A549 treated with GW870086 at 1 μM for 4 hours (cell line): ENCODE measurements at places on chromosomes 5 and 9. TPM values are rescaled to one million over a fixed set of nuclear protein-coding genes. Genes with fewer than 3 reads are reported as not detected.

Gene COL23A1
- not detected in 5 replicates for total RNA-seq

Gene PAEP
- 0.41 to 0.47 TPM (median 0.45 TPM) in 4 of 5 replicates, not detected in the other for total RNA-seq

Gene C9orf50
- total RNA-seq, result not detected in 5 replicates

Gene FCN2
- total RNA-seq, result not detected in 5 replicates

Gene HAVCR2
- total RNA-seq, result 0.22 to 0.39 TPM (median 0.30 TPM) in 5 replicates

Gene RANBP17
- total RNA-seq, result 2.3 to 3.2 TPM (median 2.9 TPM) in 5 replicates

Gene LCP2
- 0.08 TPM in 1 of 5 replicates, not detected in the others for total RNA-seq

Gene GALT
- 15.3 to 18.8 TPM (median 16.8 TPM) in 5 replicates for total RNA-seq

Gene KIF20A
- 37.8 to 49.5 TPM (median 41.9 TPM) in 5 replicates for total RNA-seq

Gene LEAP2
- total RNA-seq, result 0.68 to 1.2 TPM (median 0.86 TPM) in 5 replicates

Gene CRHBP
- total RNA-seq, result 0.13 to 0.24 TPM in 2 of 5 replicates, not detected in the others

Gene EMB
- total RNA-seq, result 4.7 to 7.1 TPM (median 5.7 TPM) in 5 replicates

Gene ANKRD31
- total RNA-seq, result 0.02 to 0.08 TPM (median 0.06 TPM) in 5 replicates
